Cerebellar nuclear complex (tissue), 1 donor: ENCODE measurements at places on chromosomes 11 and 22.

DNA sequence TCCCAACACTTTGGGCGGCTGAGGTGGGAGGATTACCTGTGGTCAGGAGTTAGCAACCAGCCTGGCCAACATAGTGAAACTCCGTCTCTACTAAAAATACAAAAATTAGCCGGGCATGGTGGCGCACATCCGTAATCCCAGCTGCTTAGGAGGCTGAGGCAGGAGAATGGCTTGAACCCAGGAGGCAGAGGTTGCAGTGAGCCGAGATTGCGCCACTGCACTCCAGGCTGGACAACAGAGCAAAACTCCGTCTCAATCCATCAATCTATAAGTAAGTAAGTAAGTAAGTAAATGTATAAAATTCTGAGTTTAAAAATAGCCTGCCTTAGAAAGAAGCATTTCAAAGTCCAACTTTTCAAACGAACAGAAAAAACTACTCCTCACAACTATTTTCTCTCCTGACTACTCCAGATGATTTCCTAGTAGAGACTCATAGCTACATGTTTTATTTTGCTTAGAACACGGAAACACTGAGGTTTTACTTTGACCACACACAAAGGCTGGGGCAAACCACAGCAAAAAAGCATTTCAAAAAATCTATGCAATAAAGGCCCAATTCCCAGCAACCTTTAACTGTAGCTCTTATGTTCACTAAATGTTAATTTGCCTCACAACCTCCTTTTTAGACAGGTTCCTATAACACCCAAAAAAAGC is 16.3 kb downstream of the SPTY2D1 start:
- DNase-seq: no peak

GRCh38 chr11:73757598-73757997 is 3.3 kb downstream of the RAB6A start:
- DNase-seq: no peak

- no peak for DNase-seq
Observed at GRCh38 chr11:32902089-32902665, 9.6 kb downstream of the QSER1 start.

GRCh38 chr11:73614591-73614990 is 16.7 kb upstream of the FAM168A start:
- no peak for DNase-seq

DNA sequence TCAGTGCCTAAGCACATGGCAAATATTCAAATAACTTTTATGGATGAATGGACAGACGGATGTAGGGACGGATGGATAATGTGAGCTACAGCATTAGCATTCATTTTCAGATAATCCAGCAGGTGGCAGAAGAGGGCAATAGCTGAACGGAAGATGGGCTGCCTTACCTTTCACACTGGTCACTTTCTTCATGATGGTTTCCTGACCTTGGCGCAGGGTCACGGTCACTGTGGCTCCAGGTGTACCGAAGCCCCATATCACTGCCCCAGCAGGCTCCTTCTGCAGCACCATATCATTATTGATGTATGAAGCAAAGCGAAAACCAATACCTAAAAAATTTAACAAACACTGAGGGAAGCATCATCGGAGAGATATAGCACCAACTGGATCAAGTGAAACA is 4.3 kb downstream of the SIAE start:
- peak; percentile 11 for DNase-seq

DNA sequence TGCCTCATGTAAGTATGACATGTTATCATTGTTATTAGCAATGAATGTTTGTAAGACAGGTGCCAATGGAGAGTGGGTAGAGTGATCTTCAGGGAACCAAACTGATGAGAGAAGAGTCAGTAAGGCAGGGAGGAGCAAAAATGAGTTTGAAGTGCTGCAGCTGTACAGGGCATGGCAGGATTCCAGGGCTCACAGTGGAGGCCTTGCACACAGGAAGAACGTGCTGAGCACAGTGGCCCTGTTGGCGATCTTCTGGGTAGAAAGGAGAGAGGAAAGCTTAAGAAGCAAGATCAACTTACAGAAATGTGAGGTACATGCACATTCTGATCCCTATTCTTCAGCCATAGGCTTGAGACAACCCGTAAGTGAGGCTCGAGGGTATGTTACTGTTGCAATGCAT is 219.3 kb upstream of the TMEM45B start:
- no peak for DNase-seq

- no peak for DNase-seq
Observed at GRCh38 chr11:120827198-120827597, 196.7 kb upstream of the TBCEL start.

DNA sequence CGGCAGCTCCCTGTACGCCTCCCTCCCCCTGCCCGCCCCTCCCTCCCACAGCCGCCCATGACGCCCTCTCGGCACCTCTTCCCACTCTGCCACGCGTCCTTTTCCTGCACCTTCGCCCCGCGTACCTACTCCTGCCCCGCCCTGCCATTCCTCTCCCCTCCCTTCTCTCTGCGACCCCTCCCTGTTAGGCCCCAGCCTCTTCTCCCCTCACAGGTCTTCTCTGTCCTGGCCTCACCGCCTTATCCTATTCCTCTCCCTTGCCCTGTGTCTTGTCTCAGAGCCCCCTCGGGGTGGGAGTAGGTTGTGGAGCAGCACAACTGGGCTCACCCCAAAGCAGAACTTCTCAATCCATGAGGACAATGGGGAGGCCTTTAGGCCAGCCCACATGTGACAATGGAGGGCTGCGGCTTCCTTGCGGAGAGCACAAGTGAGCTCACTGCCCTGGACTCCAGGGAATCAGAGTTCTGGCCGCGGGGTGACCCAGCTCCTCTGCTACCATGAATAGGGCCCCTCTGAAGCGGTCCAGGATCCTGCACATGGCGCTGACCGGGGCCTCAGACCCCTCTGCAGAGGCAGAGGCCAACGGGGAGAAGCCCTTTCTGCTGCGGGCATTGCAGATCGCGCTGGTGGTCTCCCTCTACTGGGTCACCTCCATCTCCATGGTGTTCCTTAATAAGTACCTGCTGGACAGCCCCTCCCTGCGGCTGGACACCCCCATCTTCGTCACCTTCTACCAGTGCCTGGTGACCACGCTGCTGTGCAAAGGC is 539 bp downstream of the SLC35C1 start:
- no peak for DNase-seq

- no peak for DNase-seq
Observed at GRCh38 chr11:59899532-59899931, 20.9 kb downstream of the OOSP3 start.

GRCh38 chr11:102705626-102706025 is at the start of gene MMP27:
Gene MMP27, minus strand, starts transcription at chr11:102705769. Its CDS starts 55 bp downstream, at chr11:102705714.
- DNase-seq: no peak

GRCh38 chr22:31943206-31943977 is 943 bp upstream of the YWHAH start:
- DNase-seq: no peak

GRCh38 chr22:28105988-28106387 is 186.9 kb upstream of the PITPNB start:
- no peak for DNase-seq

DNA sequence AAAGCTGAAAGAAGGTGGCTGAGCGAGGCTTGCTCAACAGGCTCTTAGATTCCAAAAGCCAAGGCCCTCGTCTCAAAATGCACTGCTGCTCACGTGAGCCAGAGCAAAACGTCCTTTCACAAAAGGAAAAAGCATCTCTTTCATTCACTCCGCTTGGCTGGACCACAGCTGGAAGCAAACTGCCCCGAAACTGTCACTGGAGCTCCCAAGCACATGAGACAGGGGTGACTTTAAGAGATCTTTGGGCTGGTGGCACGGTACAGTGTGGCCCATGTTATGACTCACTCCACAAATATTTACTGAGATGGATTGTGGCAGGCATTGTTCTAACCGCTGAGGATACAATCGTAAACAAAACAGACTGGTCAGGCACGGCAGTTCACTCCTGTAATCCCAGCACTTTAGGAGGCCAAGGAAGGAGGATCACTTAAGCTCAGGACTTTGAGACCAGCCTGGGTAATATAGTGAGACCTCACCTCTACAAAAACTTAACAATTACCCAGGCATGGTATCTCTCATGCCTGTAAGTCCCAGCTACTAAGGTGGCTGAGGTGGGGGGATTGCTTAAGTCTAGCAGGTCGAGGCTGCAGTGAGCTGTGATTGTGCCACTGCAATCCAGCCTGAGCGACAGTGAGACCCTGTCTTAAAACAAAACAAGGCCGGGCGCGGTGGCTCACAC is 3.6 kb downstream of the PLA2G6 start:
- no peak for DNase-seq

DNA sequence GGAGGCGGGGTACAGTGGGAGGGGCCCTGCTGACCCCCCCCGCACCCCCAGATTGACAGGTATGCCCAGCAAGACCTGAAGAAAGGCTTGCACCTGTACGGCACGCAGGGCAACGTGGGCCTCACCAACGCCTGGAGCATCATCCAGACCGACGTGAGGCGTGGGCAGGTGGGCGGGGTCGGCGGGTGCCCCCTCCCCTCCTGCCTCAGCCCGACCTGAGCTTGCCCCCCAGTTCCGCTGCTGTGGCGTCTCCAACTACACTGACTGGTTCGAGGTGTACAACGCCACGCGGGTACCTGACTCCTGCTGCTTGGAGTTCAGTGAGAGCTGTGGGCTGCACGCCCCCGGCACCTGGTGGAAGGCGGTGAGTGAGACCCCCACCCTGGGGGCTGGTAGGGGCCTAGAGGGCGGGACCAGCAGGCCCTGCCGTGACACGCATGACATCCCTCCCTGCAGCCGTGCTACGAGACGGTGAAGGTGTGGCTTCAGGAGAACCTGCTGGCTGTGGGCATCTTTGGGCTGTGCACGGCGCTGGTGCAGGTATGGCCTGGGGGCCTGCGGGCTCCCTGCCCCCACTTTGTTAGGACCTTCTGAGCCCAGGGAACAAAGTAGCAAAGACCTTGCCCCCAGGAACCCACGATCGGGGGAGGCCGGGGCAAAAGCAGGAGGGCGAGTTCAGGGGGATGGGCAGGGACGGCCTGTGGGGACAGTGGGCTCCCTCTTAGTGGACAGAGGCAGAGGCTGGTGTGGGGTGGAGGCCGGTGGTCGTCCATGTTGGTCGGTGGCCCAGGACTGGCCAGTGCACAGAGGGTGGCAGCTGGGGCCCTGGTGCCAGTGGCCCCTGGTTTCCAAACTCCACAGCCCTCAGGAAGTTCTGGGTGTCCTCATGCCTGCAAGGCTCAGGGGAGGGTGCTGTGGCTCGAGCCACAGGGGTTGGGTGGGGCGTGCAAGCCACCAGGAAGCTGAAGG is 23.1 kb downstream of the TSPAN4 start:
- no peak for DNase-seq

DNA sequence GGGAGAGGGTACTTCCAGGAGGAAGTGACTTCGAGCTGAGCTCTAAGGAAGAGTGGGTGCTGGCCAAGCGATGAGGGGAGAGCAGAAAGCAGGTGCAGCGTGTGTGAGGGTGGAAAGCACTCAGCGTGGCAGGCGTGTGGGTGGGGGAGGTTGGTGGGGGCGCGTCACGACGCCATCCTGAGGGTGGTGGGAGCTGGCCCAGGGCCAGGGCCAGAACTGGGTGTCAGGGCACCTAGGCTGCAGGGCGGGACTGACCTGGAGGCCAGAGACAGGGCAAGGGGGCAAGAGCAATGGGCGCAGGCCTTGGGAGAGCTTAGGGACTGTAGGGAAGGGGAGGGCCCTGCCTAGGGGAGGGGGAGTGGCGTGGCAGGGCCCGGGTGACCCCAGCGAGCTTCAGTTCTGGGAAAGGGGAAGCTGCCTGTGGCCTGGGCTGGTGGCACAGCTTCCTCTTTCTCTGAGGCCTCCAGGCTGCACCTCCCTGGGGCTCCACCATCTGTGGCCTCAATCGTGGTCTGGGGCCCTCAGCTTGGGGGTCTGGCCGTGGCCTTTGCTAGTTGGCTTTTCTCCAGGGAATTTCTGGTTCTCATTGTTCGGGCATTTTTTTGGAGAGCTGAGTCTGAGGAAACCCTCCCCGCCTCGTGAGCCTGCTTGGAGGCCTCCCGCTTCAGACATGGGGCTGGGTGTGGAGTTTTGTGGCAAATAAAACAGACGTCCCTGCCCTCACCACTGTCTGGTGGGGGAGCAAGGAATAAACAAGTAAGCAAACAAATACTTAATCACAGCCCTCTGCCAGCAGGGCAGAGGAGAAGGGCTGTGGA is 8.9 kb downstream of the RELT start:
- DNase-seq: no peak

DNA sequence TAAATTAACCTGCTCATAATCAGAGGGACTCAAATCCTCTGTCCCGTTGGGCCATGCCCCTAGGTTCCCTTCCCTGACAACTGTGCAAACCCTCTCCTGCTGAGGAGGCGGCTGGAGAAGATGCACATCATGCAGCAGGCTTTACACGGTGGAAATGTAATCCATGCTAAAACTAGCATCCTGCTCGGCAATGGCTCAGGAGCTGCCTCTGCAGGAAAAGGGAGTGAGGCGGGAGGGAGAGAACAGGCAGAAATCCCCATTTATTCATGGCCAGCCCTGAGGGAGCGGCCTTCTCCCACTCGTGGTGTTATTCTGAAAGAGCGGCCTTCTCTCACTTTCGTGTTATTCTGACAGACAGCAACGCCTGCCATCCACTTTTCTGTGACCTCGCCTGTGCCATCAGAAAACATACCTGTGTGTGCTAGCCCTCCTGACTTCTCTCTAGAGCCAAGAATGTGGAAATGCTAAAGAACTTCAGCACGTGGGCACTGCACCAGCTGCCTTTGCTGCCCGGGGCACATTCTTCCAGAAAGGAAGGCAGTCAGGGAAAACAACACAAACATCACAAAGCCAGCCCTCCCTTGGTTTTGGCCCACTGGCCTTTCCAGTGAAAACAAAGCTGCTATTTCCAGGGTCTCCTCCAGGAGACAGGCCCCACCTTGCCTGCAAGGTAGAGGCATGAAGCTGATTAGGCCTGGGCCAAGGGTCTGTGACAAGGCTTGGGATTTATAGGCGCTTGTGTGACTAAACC is 62.9 kb upstream of the BID start:
- no peak for DNase-seq

GRCh38 chr22:44024288-44024921 is at the start of gene PARVB:
Gene PARVB, plus strand, starts transcription at chr22:44024302. Its CDS starts 38 bp downstream, at chr22:44024340.
- no peak for DNase-seq

- no peak for DNase-seq
Observed at GRCh38 chr11:69127081-69127850, 28.5 kb upstream of the SMIM38 start.

DNA sequence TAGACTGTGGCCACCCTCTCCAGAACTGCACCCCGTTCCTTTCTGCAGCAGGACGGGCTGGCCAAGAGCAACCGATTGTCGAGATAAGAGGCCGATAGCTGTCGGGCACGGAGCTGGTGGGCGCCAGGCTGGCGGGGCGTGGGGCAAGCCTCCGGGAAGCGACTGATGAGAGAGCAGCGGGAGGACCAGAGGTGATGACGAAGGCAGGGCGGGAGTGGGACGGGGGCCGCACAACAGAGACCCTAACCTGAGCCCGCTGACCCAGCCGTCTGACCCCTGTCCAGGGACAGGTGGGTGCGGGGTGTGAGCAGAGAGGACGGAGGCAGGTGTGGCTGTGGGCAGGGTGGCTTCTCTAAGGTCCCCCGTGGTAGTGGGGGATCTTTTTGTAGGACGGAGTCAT is 7.3 kb upstream of the BRSK2 start:
- DNase-seq: no peak
